ENCODE measurements at places on chromosomes 7 and 10. TPM values are rescaled to one million over a fixed set of nuclear protein-coding genes. Genes with fewer than 3 reads are reported as not detected.

Gene JAKMIP3
- 0.40 TPM for total RNA-seq

Gene ABCB4
- total RNA-seq = 2.5 TPM

DNA sequence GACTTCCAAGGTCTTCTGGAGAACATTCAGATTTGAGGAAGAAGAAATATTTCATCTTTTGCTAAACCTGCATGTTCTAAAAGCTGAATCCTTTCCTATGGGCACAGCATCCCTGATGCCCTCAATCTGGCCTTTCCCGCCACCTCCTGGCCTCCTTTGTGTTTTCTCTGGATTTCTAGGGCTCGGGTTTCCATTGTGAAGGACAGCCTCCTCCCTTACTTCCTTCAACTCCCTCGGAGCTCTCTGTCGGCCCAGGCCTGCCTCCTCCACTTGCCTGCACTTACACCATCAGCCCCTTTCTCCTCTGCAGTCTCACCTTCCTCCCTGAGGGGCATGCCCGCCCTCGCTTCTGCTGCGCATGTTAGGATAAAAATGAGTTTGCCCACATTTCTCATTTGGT lies 75.4 kb downstream of the WIPF3 start:
- DNase-seq = no peak
- H3K4me1 ChIP-seq = peaks cover 4% of the 10 kb centered on the region
- no peak overlapping the region for H3K27ac ChIP-seq

- no peaks in the 10 kb centered on the region for H3K27me3 ChIP-seq
- H3K4me3 ChIP-seq = no peak overlapping the region
- H3K27ac ChIP-seq = no peak overlapping the region
- no peak for DNase-seq
- H3K36me3 ChIP-seq = no peaks in the 10 kb centered on the region
- no peaks in the 10 kb centered on the region for H3K4me1 ChIP-seq
Observed at GRCh38 chr10:18683427-18683826, 24.2 kb downstream of the ARL5B start.
